Vagina (tissue), 2 donors: ENCODE measurements at places on chromosomes 12 and 14.

- no peak overlapping the region for H3K27ac ChIP-seq
- no peak for DNase-seq
- no peak overlapping the region for H3K4me3 ChIP-seq
- H3K4me1 ChIP-seq = no peaks in the 10 kb centered on the region
- no peaks in the 10 kb centered on the region for H3K36me3 ChIP-seq
Measured at GRCh38 chr12:93645702-93646101, 31.5 kb upstream of the CRADD start.

DNA sequence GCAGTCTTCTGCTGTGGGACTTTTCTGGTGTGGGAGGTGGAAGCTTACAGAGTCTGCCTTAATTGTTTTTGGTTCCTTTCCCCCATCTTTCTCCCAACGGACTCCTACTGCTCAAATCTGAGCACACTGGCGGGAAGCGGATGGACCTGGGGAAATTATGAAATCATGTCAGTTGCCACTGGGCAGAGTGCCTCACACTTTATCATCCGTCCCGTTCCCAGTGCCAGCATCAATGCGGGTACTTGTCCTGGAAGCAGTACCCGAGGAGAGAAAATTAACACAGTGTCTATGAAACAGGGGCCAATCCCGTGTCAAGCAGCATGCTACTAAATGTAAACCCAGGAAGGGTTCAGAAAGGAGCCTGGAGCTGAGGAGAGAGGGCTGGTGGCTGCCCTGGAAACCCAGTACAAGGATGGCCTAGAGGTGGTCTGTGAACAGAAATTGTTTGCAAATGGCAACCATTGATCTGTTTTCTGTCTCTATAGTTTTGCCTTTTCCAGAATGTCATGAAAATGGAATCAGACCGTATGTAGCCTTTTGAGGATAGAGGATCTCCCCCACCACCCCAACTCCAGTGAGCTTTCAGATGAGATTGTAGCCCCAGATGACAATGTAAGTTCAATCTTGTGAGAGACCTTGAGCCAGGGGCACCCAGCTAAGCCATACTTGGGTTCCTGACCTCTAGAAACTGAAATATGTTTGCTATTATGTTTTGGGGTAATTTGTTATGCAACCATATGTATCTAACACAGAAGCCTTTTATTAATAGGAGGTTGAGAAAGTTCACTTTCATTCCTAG is 908 bp upstream of the CDKL1 start:
- H3K4me1 ChIP-seq = peaks cover 37% of the 10 kb centered on the region
- H3K27me3 ChIP-seq = no peaks in the 10 kb centered on the region
- DNase-seq = peak; percentile 85
- H3K4me3 ChIP-seq = peak overlapping the region; percentile 96

DNA sequence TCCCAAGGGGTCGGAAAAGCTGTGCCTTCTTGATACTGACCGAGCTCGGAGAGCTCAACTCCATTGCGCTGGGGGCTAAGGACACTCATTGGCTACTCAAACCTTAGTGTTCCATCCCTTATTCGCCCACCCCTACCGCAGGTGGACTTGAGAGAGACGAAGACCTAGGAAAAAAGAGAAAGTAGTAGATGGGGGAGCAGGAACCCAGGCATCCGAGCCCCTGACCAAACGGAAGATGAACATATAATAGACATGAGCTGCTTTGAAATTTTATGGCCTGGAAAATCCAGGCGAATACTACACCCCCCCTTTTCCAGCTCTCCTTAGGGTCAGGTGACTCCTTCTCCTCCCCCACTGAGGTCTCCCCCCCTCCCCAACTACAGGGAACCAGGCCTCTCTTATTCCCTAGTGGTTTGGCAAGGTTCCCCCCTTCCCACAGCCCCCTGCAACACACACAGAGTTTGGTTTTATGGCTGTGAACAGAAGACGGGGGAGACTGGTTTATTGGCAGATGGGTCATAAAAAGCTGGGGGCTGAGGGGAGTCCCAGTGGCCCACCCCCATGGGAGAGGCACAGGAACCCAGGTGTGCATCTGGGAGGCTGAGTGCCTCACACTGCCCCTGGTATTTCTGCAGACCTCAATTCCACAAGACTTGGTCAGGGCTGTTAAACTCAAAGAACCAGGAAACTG is 1.6 kb downstream of the GDF11 start:
- H3K27ac ChIP-seq = peak overlapping the region; percentile 80
- peak overlapping the region; percentile 63 for H3K4me3 ChIP-seq
- DNase-seq = no peak
- no peaks in the 10 kb centered on the region for H3K27me3 ChIP-seq

DNA sequence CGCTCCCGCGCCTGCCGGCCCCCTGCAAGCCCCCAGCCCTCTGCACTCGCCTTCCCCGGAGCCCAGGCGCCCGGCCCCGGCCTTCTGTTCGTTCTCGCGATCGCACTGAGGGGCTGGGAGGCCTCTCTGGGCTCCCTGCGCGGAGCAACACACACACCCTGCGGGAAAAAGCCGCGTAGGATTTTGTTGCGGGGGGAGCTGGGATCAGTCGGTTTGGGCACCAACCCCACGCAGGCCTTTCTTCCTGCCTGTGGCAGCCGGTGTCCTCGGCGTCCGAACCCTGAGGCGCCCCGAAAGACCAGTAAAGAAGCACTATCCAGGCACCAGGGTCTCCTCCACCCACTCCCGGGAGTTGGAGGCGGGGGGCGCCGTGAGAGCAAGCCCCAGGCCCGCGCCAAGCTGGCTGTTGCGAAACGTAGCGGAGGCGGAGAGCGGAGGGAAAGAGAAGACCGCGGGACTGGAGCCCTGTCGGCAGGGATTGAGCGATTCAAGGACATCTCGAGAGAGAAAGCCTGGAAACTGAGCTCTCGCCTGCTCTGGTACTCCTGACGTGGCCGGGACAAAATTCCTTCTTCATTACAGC is 1.9 kb upstream of the HOXC5 start:
- H3K4me3 ChIP-seq = no peak overlapping the region
- no peaks in the 10 kb centered on the region for H3K27me3 ChIP-seq
- H3K27ac ChIP-seq = no peak overlapping the region
- peaks cover 41% of the 10 kb centered on the region for H3K4me1 ChIP-seq
- no peak for DNase-seq

DNA sequence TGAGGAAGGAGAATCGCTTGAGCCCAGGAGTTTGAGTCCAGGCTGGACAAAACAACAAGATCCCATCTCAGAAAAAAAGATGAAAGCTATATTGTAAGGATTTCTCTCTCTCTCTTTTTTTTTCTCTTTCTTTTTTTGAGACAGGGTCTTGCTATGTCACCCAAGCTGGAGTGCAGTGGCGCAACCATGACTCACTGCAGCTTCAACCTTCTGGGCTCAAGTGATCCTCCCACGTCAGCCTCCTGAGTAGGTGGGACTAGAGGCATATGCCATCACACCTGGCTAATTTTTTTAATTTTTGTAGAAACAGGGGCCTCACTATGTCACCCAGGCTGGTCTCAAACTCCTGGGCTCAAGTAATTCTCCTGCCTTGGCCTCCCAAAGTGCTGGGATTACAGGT is 5.8 kb upstream of the MRPL42 start:
- no peak overlapping the region for H3K4me3 ChIP-seq
- no peaks in the 10 kb centered on the region for H3K27me3 ChIP-seq
- H3K4me1 ChIP-seq = no peaks in the 10 kb centered on the region
- H3K27ac ChIP-seq = no peak overlapping the region

- H3K27me3 ChIP-seq = no peaks in the 10 kb centered on the region
- no peaks in the 10 kb centered on the region for H3K4me1 ChIP-seq
- no peak overlapping the region for H3K4me3 ChIP-seq
- no peak for DNase-seq
Measured at GRCh38 chr12:29253906-29254625, 105.0 kb downstream of the FAR2 start.
